NCI-H226 (cell line): ENCODE measurements at places on chromosomes 12 and 14.
A peak's percentile ranks its signal among the peaks of the same experiment; 100 is the strongest.

DNA sequence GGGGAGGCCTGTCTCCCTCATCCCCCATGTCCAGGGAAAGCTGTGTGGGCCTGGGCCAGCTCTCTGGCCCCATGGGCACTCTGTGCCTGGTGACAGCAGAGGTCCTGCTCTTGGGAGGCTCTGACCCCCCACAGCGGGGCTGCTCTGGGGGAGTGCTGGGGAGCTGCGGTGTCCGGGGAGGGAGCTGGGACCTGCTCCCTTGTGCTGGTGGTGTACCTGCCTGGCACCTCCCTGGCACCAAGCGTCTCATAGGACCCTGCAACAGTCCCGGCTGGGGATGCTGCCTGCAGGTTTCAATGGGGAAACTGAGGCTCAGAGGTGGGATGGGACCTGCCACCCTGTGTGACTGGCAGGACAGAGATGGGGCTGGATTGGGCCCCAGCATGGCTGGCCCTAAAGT lies 111.3 kb downstream of the KIF26A start:
- DNase-seq: no peak

DNA sequence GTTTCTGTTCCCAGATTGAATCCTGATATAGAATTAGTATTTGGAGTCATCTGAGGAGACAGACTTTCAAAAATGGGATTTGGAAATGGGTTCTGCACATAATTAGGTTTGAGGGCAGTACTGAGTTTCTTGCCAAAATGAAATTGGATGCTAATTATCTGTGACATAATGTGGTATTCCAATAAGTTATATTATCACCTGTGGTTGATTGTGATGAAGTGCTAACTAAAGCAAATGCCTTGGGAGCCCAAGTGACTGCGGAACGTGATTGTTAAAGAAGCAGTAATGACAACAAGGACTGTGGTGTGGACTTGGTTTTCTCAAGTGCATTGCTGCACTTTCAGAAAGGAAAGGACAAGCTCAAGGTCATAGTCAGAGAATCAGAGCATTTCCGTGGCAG lies 337.0 kb downstream of the IPO8 start:
- DNase-seq: no peak

DNA sequence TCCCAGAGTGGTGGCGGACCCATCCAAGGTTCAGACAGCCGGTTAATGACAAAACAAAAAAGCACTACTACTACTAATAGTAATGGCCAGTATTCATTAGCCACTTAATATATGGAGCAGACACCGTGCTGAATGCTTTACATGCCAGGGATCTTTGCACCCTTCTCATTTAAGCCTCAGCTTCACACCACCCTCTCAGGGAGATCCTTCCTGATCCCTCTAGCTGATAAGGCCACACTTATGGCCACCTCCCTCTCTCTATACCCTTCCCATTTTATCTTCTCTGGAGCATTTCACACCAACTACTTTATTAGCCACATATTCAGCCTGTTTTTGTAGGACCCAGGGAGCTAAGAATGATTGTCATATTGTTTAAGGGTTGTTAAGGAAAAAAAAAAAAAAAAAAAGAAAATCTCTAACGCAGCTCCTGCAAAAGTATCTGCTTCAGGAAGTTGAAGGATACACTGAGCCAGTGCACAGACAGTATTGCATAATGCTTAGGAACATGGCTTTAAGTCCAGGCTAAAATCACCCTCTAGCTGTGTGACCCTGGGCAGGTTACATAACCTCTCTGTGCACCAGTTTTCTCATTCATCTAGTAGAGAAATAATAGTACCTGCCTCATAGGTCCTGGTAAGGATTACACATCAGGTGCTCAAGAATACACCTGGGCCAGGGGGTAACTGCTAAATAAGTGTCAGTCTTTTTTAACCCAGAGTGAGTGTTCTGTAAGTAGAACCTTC lies 29.4 kb downstream of the NUAK1 start:
- no peak for DNase-seq

DNA sequence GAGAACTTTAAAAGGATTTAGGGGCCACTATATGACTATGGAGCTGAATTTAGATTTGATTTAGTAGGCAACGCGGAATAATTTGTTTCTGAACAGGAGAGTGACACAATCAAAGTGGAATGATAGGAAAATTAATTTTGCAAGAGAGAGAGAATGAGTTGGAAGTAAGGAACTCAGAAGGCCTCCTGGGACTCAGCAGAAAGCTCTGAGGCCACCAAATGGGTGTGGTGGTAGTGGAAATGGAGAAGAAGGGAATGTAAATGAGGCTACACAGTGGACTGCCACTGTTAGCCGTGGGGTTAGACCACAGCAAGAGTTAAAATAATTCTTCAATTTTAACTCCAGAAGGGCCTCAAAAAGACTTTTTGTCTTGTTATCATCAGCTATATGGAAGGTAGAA lies 102.7 kb downstream of the LRRK2 start:
- no peak for DNase-seq

DNA sequence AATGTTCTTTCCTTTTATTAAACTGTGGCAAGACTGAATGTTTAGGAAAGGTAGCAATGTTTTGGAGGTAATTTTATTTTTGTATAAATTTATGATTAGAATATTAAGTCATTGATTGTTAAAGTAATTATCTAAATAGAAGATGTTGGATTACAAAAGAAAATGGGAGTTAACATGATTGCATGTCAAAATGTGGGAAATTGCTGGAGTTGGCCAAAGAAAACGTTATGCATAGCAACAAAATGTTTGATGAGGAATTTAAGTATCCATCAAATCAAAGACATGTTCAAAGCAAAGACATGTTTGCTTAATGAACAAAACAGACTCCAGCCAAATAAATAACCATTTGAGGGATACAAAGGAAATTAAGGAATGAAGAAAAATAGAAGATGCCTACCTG lies 3.2 kb upstream of the MLH3 start:
- DNase-seq: no peak

DNA sequence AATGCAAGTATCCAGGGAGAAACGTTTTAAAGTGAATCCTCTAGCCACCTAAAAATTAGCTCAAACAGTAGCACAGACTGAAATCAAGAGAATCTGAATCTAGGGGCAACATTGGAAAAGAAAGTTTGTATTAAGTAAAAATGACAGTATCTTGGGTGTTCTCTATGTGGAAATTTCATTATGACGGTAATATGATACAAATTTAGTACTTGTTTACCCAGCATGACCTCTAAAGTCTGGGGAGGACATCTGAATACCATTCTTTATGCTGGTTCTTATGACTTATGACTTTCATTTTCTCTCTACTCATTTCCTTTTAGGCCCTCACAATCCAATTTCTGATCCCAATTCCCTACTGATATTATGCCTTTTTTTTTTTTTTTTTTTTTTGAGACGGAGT lies 14.0 kb downstream of the GTSF1 start:
- no peak for DNase-seq

GRCh38 chr12:102543494-102544485 lies 63.4 kb upstream of the IGF1 start:
- DNase-seq: no peak

- DNase-seq: peak; percentile 29
These were observed 24.1 kb upstream of the PLEKHG3 start for GRCh38 chr14:64680013-64680713.

GRCh38 chr14:67358924-67359774 lies 455 bp downstream of the ATP6V1D start:
- DNase-seq: peak; percentile 57

GRCh38 chr14:88798156-88798555 lies 5.4 kb upstream of the EML5 start:
- DNase-seq: no peak

DNA sequence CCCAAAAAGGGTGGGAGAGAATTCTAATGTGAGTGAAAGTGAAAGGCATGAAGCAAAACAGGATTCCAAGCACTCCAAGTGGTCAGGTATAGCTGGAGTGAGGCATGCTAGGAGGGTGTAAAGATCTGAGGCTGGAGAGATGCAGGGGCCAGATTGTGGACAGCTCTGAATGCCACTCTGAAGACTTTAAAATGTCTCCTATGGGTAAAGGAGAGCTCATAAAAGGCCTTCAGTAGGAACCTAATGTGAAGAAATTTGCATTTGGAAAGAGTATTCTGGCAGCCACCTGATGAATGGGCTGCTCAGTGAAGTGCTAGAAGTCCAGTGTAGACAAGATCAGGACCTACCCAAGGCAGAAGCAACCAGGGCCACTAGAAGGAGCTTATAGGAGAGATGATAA lies 68.9 kb downstream of the DNAI7 start:
- no peak for DNase-seq

- DNase-seq: no peak
These were observed 42.4 kb downstream of the PDE3A start for GRCh38 chr12:20410734-20411133.

DNA sequence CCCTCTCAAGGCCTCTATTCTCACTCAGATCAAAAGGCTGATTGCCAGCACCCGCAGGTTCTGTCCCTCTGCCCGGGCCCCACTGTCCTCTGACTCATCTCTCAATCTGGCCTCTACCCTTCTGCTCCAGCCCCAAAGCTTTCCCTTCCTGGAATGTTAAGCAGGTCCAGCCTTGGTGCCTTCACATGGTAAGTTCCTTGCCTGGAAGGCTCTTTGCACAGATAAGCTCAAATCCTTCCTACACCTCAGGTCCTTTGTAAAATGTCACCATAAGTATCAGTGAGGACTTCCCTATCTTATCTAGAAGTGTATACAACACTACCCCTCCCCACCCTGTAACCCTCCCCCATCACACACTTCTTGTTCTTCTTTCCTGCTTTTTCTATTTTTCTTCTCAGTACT lies 22.2 kb downstream of the LPCAT3 start:
- peak; percentile 11 for DNase-seq

- DNase-seq: no peak
These were observed 252.5 kb downstream of the TMEM132C start for GRCh38 chr12:128519426-128519825.

- no peak for DNase-seq
These were observed 42.7 kb upstream of the CRACR2A start for GRCh38 chr12:3795492-3796133.

DNA sequence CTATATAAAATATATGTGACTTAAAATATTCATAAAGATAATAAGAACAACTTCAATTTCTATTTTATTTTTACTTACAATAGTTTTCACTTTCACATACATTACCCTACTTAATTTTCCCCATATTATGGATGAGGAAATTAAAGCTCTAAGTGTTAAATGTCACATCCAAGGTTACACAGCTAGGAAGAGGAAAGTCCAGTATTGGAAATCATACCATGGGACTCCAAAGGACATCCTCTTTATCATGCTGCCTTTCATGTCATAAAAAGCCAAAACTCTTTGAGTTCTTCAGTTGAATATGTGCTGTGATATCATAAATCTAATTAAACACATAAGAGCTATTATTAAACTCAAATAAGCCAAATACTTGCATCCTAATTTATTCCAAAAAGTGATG lies 172.4 kb upstream of the GARIN2 start:
- DNase-seq: no peak

DNA sequence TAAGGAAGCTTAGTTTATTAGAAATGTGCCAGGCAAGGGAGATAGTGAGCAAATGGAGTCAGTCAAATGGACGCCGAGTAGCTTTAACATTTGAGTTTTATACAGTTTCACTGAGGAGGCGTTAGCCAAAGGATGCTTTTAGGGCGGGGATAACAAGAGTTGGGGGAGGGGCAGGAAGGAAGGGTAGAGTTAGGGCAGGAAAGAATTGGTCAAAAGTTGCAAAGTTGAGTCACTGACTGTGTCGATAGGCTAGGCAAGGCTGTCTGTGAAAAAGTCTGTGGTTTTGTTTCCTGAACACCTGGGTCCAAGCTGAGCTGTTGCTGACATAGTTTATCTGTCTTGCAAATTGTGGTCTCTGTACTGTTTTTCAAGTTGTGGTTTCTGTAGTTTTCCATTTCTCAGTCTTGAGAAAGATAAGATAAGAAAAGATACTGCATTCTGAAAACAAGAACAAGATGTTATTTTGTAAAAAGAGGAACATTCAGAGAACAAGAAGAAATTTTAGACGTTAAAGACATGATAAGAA lies 62.6 kb upstream of the RESF1 start:
- DNase-seq: peak; percentile 95

GRCh38 chr14:34865889-34866574 lies 9.1 kb downstream of the BAZ1A start:
- no peak for DNase-seq

DNA sequence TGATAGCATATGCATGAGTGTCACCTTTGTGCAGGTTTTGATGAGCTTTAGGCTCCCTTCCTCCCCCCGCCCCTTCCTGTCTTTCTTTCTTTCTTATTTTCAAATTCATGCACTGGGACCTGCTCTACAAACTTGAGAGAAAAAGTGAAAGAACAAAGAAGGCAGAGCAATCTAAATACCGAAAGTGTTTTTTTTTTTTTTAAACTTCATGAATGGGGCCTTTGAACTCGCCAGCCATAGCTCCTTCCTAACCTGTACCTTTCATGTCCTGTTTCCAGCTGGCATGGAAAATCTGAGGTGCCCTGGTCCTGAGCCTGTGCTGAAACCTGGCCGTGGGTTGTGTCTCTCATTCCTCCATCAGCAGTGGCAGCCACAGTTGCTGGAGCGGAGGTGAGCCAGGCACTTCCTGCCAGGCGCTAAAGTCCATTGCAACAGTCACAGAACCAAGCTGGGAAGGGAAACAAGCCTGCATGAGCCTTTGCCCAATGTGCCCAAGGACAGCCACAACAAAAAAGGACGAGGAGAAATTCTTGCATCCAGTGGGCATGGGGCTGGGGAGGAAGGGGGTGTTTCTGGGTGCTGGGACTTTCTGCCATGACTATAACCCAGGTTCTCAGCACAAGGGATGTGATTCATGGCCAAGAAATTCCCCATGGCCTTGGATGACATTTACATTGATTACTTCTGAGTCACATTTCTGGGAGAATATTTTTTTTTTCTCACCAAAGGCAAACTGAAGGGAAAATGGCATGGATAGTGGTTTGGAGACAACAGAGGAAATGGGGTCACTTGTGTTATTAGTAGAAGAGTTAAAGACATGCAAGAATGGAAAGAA lies 102.7 kb downstream of the TMEM30B start:
- peak; percentile 80 for DNase-seq

- DNase-seq: no peak
These were observed 85.7 kb downstream of the DUSP16 start for GRCh38 chr12:12476857-12477531.

GRCh38 chr12:44960423-44960822 lies 84.3 kb upstream of the NELL2 start:
- no peak for DNase-seq

DNA sequence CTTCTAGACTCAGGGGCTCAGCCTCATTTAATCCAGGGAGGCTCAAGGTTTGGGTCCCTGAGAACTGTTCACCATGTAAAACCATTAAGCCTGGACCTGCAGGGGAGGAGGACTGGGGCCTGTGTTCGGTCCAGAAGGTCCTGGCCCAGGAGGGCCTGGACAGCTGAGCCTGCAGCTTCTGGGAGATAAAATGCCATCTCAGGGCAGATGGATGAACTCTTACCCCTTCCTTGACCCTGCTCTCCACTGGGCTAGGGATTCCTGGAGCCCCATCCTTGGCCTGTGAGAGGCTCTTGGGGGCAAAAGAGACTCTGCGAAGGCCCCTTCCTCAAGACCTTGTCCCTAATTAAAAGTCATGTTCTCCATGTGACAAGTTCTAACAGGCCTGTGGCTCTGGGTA lies 51.2 kb downstream of the PRMT8 start:
- no peak for DNase-seq

GRCh38 chr12:11888029-11888428 lies 182.7 kb upstream of the BCL2L14 start:
- DNase-seq: no peak

- no peak for DNase-seq
These were observed 42.0 kb downstream of the KCNK13 start for GRCh38 chr14:90103808-90104207.

GRCh38 chr12:108853426-108853825 lies 4.0 kb downstream of the SSH1 start:
- no peak for DNase-seq

GRCh38 chr14:31926123-31926522 lies 151.0 kb upstream of the ARHGAP5 start:
- DNase-seq: peak; percentile 12
